Right renal cortex interstitium (tissue), 3 donors: ENCODE measurements at places on chromosomes 13 and 19.

- DNase-seq: no peak
Measured at GRCh38 chr19:40578442-40578908, 1.8 kb downstream of the SHKBP1 start.

DNA sequence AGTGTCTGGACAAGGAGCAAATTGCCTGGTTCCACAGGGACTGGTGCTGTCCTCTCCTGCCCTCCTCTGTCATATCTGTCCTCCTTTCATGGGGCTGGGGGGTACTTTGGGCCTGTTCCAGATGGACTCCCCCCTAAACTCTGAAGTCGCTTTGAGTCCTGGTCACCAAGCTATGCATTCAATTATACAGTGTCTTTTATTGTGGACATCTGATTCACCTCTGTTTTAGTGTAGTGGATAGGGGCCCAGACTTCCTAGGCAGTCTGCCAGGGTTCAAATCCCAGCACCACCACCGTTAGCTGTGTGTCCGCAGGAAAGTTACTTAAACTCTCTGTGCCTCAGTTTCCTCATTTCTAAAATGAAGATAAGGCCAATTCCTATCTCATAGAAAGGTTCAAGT, 21.0 kb upstream of the IRS2 start:
- no peak for DNase-seq

DNA sequence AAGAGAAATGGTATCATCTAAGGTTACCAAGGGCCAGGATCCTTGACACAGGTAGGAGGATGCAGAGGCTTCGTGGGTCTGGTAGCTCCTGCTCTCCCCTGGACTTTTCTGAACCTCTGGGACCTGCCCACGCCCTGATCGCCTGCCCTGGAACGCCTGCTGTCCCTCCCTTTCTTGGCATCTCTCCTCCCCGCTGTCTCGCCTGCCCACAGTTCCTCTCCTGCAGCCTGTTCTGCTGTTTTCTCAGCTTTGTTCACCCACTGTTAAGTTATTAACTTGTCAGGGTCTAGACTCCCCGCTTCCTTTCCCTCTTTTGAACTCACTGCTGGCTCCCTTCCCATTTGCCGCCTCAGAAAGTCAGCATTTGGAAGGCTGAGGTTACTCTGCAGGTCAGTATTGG, 19.8 kb downstream of the SERP2 start:
- DNase-seq: no peak

DNA sequence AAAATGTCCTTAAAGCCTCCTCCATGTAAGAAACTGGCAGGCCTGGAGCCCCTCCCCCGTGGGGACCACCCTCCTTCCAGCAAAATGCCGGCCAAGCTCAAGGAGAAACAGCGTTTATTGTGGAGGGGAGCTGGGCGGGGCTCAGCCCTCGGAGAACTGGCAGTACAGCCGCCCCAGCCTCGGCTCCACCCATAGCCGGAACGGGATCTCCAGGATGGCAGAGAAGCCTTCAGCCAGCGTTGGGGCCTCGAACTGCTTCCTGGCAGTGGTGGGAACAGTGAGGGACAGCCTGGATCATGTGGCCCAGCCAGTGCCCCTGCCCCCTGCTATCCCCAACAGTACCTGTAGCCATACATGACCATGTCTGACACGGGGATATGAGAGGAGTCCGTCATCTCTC, 6.3 kb downstream of the PNKP start:
- no peak for DNase-seq

- no peak for DNase-seq
Measured at GRCh38 chr13:41052441-41052840, 8.9 kb upstream of the WBP4 start.
